ENCODE measurements at places on chromosomes 12 and 14.

DNA sequence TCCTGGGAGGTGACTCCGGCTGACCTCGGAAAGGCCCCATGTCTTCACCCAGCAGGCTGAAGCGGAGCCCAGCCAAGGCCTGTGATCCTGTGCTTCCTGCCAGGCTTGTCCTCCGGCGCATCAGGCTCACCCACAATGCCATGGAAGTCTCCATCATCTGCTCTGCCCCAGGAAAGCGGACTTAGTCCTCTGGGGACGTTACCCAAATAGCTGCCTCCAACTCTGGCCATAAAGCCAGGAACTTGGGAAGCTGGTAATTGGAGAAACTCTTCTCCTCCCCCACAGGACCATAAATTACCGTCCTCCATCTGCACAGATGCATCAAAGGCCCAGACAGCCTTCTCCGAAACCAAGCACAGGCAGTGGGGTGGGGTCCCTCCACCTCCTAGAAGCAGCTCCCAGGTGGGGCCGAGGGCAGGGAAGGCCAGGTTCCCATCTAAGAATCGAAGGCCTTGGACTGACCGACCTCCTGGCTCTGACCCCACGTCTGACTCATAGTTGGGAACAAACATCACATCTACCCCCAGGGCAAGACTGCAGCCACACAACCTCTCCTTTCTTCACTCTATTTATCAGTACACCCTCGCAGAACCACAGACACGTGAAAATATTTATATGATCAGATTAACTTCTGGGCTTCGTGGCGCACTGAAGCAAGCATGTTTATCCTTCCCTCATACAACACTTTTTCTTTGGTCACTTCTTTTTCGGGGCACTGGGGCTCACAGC lies 56.4 kb downstream of the PITPNM2 start:
- DNase-seq: no peak

DNA sequence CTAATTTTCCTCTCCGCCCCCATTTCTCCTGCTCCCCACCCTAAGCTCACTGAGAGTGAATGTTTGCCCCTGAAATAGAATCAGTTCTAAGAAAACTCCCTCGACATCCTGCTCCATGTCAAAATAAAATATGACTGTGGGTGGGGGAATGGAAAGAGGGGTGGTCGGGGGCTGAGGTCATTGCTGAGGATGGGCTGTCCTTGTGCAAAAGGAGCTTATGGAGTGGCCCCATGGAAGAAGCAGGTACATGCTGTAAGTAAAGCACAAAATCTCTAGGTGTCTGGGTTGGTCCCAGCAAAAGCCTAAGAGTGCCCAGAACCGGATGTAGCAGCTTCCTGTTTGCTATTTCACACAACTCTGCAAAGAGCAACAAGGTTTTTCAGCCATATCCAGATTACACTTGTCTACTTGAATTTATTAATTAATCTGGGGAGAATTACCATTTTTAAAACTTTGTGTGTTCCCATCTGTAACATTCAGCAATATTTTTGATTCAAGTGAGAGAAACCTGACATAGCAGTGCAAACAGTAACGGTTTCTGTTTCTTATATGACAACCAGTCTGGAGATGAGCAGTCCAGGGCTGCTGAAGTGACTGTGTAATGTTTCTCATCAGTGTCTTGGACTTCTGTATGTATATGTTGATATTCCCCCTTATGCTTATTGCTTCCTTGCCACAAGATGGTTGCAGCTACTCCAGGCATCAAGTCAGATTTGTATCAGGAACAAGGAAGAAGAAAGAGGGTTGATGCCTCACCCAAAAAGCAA lies 40.4 kb upstream of the GZMB start:
- DNase-seq: no peak

GRCh38 chr12:68359674-68360073 lies 27.5 kb upstream of the MDM1 start:
- no peak for DNase-seq

GRCh38 chr12:98821232-98821631 lies 176.1 kb downstream of the APAF1 start:
- DNase-seq: no peak

DNA sequence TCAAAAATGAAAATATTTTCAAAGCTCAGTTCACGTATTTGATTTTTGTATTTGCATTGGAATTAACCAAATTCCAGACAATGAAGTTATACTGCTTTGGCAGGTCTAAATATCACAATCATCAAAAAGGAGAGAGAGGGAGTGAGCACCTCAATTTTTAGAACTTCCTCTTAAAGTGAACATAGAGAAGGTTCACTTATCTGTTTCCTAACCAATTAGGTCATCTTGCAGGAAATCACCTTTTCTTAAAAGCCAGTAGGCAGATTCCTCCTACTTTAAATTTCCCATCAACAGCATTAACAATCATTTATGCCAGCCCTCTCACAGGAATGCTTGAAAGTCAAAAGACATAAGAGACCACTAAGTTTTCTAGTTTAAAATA lies 388.7 kb downstream of the ZFP36L1 start:
- no peak for DNase-seq

DNA sequence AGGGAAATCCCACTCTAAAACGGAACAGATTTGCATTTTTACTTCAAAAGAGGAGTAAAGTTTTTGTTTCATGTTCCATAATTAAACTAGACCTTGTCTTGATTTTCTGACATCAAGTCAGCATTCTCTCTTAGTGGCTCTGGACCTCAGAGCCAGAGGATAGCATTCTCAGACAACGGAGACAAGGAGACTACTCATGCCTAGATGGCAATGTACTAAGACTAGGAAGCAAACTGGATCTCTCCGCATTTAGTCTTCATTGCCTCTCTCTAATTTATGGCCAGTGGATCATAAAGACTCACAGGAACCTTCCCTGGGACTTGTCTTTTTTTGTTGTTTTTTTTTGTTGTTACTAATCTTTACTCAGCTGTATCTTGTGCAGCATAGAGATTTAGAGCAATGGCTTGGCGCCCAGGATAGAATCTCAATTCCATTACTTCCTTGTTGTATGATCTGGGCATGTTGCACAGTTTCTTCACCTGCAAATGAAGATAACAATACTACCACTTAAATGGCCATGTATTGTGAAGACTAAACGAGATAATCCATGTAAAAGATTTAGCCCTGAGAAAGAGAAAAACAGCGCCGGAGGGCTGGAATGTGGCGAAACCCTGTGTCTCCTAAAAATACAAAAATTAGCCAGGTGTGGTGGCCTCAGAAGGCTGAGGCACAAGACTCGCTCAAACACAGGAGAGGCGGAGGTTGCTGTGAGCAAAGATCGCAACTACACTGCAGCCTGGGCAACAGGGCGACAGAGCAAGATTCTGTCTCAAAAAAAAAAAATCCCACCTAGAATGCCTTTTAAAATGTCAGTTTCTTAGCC lies 4.0 kb upstream of the GEMIN2 start:
- DNase-seq: no peak

- DNase-seq: no peak
Measured at GRCh38 chr14:44897845-44898151, 63.9 kb downstream of the KLHL28 start.

- no peak for DNase-seq
Measured at GRCh38 chr14:49306152-49306751, 279.9 kb downstream of the RPS29 start.

DNA sequence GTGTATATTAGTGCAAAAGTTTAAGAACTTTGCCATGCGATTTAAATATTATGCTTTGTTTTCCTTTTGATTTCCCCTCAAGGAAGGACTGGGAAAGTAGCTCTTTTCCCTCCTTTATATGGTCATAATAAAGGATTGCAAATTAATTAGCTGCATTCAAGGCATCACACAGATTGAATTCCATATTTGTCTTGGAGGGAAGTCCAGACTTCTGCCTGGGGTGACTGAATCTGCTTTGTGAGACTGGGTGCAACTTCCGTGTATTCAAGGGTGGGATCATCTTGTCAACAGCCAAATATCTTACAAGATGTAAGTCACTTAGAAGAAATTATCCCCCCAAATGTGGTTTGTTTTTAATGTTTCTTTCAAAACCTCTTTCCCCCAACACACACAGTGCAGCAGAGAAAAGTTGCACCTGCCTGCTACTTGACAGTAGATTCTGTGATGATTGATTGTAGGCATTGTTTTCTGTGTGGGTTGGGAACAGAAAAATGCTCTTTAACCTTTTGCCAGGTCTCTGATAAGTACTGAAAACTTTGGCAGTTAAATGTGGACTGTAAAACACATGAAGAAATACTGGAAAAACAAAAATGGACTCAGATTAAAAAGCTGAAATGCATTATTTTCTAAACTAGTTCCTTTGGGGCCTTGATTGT lies 28.4 kb downstream of the STK38L start:
- no peak for DNase-seq

DNA sequence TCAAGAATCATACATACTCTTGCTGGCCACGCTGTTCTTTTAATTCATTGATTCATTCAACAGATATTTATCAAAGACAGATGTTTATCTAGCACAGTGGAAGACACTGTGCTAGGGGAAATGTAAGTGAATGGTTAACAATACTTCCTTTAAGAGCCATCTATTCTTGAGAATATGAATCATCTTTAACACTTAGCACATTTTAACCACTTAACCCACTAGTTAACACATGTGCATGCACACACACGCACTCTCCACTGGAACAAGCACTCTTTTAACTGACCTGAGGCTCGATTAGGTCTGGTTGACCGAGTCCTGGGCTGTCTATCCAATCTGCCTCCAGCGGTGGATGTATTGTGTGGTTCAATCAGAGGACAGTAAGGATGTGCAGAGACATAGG lies 34.6 kb downstream of the LMNTD1 start:
- DNase-seq: peak; percentile 42

GRCh38 chr12:124389138-124389724 lies 94.3 kb downstream of the RFLNA start:
- peak; percentile 59 for DNase-seq

DNA sequence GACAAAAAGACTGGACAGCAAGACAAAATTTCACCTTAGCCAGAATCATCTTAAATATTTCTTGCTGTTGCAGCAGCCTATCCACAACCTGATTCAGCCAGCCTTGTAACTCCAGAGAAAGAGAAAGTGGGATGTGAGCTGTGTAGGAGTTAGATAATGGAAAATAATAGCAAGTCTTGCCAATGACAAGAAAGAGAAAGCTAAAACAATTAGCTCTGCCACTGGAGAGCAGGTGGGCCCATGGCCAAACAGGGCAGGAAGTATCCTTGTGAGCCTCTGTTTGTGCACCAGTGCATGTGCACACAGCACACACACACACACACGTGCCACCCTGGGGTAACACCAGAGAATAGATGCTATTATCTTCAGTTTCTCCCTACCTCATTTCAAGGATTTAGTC lies 106.0 kb upstream of the CCDC196 start:
- no peak for DNase-seq

DNA sequence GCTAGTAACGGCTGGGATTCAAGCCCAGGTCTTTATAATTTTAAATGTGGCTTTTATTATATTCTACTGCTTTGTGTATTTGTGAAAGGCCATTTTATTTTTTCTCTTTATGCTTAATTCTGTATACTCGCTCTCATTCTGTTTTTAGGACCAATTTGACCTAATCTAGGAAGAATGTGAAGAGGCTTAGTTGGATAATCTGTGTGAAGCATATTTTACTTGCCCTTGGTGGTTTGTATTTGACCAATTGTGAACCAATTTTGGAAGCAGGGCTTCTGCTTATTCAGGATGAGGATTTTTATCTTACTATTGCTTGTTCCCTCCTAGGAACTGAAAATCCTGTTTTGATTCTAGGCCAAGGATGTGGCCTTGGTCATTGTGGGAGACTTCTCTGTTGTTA lies 113.1 kb downstream of the TTC6 start:
- DNase-seq: no peak

GRCh38 chr12:911191-911826 lies 38.2 kb downstream of the RAD52 start:
- no peak for DNase-seq

DNA sequence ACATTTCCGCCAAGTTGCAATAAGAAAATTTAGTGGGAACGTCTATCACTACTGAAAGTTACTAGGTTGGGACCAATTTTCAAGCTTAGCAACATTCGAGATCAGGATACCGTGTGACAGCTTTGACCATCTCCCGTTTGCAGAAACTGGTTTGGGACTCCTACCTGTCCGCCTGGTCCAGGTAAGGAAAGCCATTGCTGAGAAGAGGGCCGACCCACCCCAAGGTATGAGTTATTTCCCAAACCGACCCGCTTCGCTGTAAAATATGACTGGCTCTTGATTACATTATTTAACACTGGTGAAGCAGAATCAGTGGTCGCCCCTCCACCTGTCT lies 271 bp downstream of the DNAI7 start:
- DNase-seq: no peak

- DNase-seq: peak; percentile 3
Measured at GRCh38 chr12:1171657-1172408, 180.8 kb downstream of the ERC1 start.

- no peak for DNase-seq
Measured at GRCh38 chr12:125376422-125376821, 311.2 kb downstream of the AACS start.

All from fibroblast of the conjunctiva (primary cell).